HFFc6 (cell line): ENCODE measurements at places on chromosomes 11 and 22. TPM values are rescaled to one million over a fixed set of nuclear protein-coding genes. Genes with fewer than 3 reads are reported as not detected.

The VSIG10L2 gene
- not detected in 3 replicates for total RNA-seq

The ATP5MG gene
- 274 and 275 TPM in 2 replicates for total RNA-seq

The RCOR2 gene
- 0.35 to 0.39 TPM (median 0.38 TPM) in 3 replicates for total RNA-seq

The GPHA2 gene
- total RNA-seq: not detected in 3 replicates

The TBX10 gene
- total RNA-seq: not detected in 3 replicates

The NPAT gene
- total RNA-seq: 7.9 to 10.6 TPM (median 10.5 TPM) in 3 replicates

The OR5A1 gene
- total RNA-seq: not detected in 2 replicates

DNA sequence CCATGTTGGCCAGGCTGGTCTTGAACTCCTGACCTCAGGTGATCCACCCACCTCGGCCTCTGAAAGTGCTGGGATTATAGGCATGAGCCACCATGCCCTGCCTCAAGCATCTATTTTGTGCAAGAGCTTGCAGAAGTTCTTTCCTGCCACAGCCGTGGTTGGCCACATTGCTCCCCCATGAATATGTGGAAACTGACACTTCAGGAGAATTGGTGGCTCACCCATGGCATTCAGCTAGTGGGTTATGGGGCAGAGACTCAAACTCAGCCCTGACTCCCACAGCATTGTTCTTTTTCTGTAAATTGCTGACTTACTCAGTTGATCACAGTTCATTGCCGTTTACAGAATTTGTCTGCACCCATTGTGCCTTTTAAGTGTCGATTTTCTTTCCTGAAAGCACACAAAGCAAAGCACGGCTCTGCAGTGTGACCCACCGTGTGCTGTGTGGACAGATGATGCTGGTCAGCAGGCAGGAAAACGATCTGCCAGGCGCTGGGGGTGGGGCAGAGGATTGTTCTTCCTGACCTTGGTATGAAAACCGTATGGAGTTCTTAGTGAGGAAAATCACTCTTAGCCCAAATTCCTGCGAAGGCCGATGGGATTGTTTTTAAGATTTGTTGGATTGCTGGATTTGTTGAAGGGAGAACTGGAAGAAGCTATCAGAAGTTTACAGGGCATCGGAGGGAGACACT, 115.6 kb downstream of the PTPRJ start:
- DNase-seq: no peak

DNA sequence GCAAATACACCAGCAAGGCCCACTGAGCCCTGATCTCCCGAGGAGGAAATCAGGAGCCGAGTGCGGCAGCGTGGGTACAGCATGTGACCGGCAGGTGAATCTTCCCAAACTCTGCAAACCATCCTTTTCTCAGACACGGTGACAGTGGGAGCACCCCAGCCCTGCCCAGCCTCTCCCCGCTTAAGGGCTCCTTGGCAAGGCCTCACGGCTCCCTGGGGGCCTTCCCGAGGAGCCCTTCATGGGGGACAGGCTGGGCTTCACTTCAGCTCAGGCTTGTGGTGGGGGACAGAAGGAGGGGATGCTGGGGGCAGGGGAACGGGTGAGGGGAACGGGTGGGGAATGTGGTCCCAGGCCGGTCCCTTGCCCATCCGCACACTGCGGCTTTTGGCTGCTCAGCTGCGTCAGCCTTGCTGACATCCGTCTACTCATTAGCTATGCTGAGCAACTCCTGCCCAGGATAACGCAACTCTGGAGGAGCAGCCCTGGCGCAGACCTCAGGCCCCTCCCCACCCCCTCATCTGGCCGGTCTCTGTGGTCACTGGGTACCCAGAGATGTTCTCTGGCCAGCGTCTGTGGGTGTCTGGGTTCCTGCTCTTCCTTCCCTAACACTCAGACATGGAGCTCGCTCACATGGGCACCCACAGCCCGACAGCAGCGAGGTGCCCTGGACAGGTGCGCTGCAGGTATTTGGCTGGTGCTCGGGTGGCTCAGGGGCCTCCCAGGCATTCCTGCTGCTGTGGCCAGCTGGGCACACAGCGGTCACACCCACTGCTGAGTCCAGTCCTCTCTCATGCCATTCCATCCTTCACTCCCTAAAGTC, 22.0 kb upstream of the TTLL12 start:
- no peak for DNase-seq

DNA sequence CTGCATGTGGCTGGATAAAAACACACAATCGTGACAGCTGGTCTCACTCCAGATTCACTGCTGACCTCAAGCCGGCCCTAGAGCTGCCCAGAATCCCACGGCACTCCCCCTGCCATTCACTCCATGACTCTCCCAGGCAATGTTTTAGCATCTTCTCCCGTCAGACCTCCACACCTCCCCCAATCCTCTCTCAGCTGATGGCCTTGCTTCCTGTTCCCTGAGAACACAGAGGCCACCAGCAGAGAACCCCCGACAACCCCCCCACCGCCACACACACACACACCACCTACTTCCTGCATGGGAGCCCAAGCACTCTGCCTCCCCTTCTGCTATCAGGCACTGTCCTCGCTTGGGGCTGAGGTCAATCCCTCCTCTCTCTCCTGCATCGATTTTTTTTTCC, 9.3 kb downstream of the TNKS1BP1 start:
- DNase-seq: no peak

GRCh38 chr22:27820896-27821866, 19.6 kb upstream of the MN1 start:
- DNase-seq: no peak

GRCh38 chr11:68040101-68040956, 1.5 kb downstream of the TCIRG1 start:
- peak; percentile 42 for DNase-seq

- no peak for DNase-seq
Measured at GRCh38 chr11:104198576-104198975, 34.6 kb upstream of the PDGFD start.

DNA sequence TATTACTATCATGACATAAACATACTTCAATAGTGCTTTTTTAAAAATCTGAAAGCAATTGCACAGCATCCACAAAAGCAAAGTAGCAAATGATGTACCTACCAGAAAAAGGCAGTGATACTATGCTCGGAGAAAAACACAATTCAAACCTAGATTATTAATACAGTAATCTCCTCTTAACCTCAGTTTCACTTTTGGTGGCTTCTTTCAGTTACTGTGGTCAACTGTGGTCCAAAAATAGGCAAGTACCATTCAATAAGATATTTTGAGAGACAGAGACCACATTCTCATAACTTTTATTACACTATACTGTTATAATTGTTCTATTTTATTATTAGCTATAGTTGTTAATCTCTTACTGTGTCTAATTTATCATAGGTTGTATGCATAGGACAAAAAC, 20.8 kb downstream of the KCNA4 start:
- DNase-seq: no peak

DNA sequence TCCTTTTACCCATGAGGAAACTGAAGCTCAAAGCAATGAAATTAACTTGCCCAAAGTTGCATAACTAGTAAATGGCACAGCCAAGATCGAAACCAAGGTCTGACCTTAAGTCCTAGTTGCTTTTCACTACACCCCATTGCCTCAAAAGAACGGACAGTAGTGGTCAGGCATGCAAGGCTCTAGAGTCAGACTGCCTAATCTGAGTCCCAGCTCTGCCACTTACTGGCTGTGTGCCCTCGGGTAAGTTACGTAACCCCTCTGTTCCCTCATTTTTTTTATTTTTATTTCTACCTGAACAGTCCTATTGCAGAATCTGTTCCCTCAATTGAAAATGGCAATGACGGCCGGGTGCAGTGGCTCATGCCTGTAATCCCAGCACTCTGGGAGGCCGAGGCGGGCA, 9.6 kb downstream of the CYB561A3 start:
- no peak for DNase-seq

GRCh38 chr11:6925636-6926207, 504 bp upstream of the ZNF215 start:
- DNase-seq: peak; percentile 19
